ENCODE measurements at places on chromosomes 13 and 19.

GRCh38 chr13:43981091-43981490 is 101.4 kb downstream of the LACC1 start:
- no peak for DNase-seq

GRCh38 chr19:13960863-13961784 is 8.8 kb downstream of the DCAF15 start:
- DNase-seq, result peak; percentile 15

DNA sequence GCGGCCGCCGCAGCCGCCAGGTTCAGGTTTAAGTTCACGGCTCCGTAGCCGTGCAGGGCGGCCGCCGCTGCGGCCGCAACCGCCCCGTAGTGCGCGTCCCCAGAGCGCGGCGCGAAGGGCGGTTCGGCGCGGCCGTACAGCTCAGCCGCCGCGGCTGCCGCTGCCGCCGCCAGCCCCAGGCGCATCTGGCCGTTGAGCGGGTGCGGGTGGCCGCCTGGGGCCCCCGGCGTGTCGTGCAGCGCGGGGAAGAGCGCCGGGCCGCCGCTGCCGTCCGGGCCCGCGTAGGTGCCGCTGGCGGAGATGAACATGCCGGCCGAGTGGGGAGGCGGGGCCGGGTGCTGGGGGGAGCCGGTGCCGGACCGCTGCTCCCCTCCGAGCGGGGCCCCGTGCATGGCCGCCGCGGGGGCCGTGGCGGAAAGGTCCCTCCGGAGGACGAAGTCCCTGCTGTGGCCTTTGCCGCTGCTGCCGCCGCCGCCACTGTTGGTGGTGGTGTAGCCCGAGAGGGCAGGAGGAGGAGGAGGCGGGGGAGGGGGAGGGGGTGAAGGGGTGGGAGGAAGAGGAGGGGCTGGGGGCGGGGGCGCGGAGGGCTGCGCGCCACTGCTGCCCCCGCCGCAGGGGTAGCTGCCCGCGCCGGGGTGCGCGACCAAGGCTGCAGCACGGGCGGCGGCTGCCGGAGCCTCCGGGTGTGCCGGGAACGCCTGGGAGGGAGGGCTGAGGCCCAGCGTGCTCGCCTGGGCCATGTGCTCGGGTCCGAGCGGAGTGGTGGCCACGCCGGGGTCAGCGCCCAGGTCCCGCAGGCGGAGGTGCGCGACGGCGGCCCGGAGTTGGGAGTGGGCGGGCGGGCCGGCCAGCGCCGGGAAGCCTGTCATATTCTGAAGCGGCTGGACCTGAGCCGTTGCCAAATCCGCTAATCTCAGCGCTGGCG is 654 bp downstream of the ZIC5 start:
- DNase-seq, result no peak

DNA sequence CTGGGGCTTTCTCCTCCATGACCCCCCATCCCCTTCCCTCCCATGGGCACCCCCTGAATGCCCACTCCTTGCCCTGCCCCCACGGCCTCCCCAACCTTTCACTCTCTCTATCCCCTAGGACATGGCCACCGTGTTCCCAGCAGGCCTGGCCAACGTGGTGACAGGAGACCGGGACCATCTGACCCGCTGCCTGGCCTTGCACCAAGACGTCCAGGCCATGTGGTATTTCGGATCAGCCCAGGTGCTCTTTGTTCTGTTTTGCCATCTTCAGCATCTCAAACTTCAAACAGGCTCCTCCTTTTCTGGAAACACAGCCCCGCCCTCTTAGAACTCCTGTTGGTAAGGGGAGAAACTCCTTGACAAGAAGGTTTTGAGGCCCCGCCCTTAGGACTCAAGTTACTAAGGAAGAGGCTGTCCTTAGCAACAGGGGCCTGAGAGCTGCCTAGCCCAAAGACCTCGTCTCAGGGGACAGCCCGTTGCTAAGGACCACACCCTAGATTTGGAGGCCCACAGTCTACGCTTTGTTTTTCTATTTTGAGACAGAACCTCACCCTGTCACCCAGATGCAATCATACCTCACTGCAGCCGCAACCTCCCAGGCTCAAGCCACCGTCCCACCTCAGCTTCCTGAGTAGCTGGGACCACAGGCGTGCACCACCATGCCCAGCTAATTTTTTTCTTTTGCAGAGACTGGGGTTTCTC is 5.1 kb upstream of the FLT3LG start:
- DNase-seq, result peak; percentile 77

DNA sequence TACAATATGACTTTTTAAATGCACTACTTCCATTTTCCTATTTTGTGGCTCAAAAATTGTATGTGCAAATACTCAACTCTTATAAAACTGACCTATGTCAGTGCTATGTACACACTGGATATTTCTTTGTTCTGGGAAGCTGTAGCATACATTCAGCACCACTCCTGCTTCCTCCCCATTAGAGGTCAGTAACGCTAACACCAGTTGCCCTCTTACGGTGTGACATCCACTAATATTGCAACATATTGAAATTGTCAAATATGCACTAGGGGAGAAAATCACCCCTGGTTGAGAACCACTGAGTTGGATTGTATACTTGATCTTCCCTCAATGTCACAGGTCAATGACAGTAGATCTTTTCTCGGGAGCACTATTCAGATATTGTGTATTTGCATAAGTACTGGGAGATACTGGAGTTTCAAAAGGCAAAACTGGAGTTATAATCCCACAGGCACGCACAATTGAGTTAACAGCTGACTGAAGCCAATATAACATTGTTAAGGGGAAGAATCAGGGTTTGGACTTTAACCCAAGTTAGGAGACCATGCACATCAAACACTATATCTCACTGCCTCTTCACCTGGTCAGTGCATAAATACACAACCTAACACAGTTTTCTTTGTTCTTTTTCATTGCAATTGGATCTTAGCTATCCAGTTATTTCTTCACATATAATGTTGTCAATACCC is 1276.5 kb upstream of the MIR17HG start:
- DNase-seq, result no peak

GRCh38 chr13:32589471-32589870 is 3.2 kb downstream of the PDS5B start:
- peak; percentile 2 for DNase-seq

DNA sequence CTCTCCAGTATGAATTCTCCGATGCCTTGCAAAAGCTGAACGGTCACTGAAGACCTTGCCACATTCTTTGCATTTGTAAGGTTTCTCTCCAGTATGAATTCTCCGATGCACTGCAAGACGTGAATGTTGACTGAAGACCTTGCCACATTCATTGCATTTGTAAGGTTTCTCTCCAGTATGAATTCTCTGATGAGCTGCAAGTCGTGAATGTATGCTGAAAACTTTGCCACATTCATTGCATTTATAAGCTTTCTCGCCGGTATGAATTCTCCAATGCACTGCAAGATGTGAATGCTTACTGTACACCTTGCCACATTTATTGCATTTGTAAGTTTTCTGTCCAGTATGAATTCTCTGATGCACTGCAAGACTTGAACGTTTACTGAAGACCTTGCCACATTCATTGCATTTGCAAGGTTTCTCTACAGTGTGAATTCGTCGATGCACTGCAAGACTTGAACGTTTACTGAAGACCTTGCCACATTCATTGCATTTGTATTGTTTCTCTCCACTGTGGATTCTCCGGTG is 20.0 kb upstream of the ZNF841 start:
- no peak for DNase-seq

- no peak for DNase-seq
Observed at GRCh38 chr13:41502031-41502430, 44.7 kb downstream of the RGCC start.

GRCh38 chr19:54429545-54430227 is 14.4 kb downstream of the TTYH1 start:
- DNase-seq, result no peak

- peak; percentile 40 for DNase-seq
Observed at GRCh38 chr13:46182491-46182877, 507 bp upstream of the LCP1 start.

DNA sequence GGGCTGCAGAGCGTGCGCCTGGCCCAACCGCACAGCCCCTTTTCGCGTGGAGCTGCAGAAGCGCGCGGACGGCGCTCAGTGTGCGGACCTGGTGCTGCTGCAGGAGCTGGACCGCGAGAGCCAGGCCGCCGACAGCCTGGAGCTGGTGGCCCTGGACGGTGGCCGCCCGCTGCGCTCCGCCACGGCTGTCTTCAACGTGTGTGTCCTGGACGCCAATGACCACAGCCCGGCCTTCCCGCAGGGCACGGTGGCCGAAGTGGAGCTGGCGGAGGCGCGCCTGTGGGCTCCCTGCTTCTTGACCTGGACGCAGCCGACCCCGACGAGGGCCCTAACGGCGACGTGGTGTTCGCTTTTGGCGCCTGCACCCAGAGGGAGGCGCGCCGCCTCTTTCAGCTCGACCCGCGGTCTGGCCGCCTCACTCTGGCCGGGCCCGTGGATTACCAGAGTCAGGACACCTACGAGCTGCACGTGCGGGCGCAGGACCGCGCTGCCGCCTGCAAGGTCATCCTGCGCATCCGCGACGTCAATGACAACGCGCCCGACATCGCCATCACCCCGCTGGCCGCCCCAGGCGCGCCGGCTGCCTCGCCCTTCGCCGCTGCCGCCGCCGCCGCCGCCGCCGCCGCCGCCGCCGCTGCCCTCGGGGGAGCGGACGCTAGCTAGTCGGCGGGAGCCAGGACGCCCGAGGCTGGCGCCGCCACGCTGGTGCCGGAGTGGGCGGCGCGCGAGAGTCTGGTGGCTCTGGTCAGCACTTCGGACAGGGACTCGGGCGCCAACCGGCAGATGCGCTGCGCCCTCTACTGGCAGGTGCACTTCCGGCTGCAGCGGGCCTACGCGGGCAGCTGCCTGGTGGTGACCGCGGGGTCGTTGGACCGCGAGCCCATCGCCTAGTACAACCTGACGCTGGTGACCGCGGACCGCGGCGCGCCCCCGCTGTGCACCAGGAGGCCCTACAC is 172.2 kb downstream of the OLFM4 start:
- DNase-seq, result no peak

GRCh38 chr19:9498183-9498902 is at the start of gene ZNF560:
ZNF560 (minus strand) TSS chr19:9498616; CDS start chr19:9475313, 23,303 bp downstream.
- DNase-seq, result no peak

DNA sequence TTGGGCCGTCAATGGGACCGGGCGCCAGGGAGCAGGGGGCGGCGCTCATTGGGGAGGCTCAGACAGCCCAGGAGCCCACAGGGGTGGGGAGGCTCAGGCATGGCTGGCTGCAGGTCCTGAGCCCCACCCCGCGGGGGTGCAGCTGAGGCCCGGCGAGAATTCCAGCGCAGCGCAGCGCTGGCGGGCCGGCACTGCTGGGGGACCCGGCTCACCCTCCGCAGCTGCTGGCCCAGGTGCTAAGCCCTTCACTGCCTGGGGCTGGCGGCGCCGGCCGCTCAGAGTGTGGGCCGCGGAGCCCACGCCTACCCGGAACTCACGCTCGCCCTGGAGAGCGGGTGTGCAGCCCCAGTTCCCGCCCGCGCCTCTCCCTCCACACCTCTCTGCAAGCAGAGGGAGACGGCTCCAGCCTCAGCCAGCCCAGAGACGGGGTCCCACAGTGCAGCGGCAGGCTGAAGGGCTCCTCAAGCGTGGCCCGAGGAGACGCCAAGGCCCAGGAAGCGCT is 1227.4 kb downstream of the PCDH17 start:
- no peak for DNase-seq

DNA sequence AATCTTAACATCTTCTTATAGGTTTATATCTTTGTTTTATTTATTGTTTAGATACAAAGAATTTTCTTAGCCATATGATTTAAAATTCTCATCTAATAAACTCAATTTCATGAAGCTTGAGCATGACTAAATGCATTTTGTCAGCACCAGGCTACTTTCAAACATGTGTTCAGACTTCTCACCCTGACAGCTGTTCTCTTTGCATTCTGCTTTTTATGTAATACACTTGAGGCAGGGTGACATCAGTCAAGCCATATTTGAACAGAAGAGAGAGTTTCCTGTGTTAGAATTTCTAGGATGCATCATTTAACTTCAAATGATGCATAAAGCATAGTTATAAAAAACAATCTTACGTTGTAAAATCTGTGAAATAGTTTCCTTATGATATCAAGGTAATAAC is 1295.1 kb upstream of the PCDH20 start:
- no peak for DNase-seq

- no peak for DNase-seq
Observed at GRCh38 chr19:18558202-18558555, 509 bp downstream of the KXD1 start.

Data from PC-3 (cell line).